Retinal pigment epithelial cell (primary cell): ENCODE measurements at places on chromosomes 16 and 17.

DNA sequence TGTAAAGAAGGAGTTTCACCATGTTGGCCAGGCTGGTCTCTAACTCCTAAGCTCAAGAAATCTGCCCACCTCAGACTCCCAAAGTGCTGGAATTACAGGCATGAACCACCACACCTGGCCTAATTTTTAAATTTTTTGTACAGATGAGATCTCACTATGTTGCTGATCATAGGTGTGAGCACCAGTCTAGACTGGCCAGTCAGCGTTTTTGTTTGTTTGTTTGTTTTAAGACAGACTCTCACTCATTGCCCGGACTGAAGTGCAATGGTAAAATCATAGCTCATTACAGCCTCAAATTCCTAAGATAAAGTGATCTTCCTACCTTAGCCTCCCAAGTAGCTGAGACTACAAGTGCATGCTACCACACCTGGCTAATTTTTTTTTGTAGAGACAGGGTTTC lies 38.0 kb upstream of the TAOK1 start:
- DNase-seq, result no peak

DNA sequence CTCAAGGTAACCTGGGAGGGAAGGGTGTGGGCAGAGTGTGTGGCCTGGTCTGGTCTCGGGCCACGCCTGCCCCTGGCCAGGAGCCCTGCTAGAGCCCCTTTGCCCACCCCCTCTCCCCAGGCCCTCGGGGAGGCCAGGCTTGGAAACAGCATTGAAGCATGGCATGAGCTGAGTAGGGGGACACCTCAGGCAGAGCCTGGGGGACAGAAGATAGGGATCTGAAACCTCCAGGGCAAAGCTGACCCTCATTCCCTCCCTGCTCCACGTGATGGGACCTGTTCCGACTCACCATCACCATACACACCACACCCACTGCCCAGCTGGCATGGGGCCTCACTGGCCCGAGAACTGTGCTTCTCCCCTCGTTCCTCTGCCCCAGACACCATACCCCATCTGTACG lies 2.5 kb downstream of the RFNG start:
- no peak for DNase-seq

DNA sequence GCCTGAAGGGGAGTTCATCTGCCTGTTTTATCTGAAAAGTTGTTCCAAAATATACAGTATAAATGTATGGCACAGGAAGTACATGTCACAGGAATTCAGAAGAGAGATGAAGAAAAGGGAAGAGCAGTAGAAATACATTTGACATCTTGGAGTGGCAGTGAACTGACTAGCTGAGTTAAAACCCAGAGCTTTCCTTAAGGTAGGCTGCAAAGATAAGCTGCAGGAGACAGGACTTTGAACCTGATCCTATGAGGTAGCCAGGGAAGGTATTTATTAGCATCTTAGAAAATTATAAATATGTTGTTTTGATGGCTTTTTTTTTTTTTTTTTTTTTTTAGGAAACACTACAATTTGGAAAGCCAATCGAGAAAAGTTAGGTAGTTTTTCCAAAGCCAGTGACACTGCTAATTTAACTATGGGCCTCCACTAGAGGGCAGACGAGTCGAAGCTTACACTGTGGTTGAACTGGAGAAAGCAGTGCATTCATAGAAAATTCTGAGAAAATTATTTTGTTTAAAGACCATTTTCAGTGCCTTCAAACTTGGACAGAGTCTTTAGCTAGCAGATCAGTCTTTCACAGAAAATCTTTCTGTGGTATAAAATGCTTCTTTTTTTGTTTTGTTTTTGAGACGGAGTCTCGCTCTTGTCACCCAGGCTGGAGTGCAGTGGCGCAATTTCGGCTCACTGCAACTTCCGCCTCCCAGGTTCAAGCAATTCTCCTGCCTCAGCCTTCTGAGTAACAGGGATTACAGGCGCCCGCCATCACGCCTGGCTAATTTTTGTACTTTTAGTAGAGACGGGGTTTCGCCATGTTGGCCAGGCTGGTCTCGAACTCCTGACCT lies 122.3 kb downstream of the SSH2 start:
- DNase-seq, result peak; percentile 8

- DNase-seq, result no peak
Observed at GRCh38 chr17:37801171-37801570, 56.3 kb upstream of the HNF1B start.

GRCh38 chr17:56125830-56126819 lies 27.1 kb upstream of the ANKFN1 start:
- peak; percentile 10 for DNase-seq

DNA sequence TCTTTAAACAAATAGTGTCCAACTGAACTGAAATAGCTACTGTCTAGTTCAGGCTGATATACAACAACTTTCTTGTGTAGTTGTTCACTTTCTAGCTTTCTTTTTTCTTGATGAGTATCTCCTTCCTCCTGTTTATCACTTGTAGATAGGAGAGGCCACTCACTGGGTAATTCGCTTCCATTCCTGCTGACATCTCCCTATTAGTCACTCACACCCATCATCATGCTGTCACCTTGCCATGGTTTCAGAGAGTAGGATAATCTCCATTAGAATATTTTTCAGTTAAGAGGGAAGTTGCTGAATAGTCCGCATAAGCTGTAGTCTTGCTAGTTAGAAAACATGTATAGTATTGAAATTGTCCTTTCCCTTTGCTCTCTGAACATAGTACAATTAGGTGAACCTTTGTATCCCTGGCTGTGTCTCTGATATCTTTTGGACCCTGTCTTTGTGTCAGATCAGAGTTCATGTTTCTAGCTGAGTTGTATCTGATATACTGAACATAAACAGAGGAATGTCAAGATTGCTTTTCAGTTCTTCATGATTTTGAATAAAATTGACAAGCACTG lies 64.4 kb upstream of the RASL10B start:
- DNase-seq, result no peak

- no peak for DNase-seq
Observed at GRCh38 chr17:76707985-76708807, 2.6 kb downstream of the MXRA7 start.

DNA sequence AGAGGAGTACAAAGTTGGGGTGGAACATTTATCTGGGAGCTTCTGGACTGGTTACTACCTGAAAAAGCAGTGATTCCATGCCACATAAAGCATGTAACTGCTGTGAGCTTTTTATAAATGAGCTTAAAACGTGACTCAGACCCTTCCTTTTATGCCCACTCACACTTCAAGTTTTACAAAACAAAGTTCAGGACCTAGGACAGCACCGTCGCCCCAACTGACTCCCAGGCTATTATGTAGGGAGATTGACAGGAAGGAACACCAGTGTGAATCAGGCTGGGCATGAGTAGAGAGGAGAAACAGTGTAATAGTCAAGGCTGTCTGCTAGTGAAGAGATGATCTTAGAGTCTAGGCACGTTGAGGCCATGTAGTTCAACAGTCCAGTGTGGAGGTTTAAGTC lies 91.6 kb upstream of the DNAH9 start:
- DNase-seq, result no peak

GRCh38 chr17:79945591-79946255 lies 89.9 kb downstream of the TBC1D16 start:
- no peak for DNase-seq
